ENCODE measurements at places on chromosomes 16 and 17. TPM values are rescaled to one million over a fixed set of nuclear protein-coding genes. Genes with fewer than 3 reads are reported as not detected.

The ZFPM1 gene
- total RNA-seq, result 0.33 TPM

The CNGB1 gene
- not detected for total RNA-seq

The YBX2 gene
- under 0.01 TPM for total RNA-seq

The ETV4 gene
- 4.9 TPM for total RNA-seq

The C1QTNF1 gene
- 10.5 TPM for total RNA-seq

The KRT40 gene
- not detected for total RNA-seq

The VAC14 gene
- total RNA-seq, result 15.6 TPM

The TBX6 gene
- 0.26 TPM for total RNA-seq

The RAB11FIP4 gene
- not detected for total RNA-seq
